Smooth muscle cell of bladder (primary cell): ENCODE measurements at places on chromosomes 11 and 22. TPM values are rescaled to one million over a fixed set of nuclear protein-coding genes. Genes with fewer than 3 reads are reported as not detected.

BACE1 gene
- total RNA-seq, result 18.1 and 24.4 TPM in 2 replicates

ASRGL1 gene
- 0.28 and 0.37 TPM in 2 replicates for total RNA-seq

PGR gene
- total RNA-seq, result under 0.01 TPM in 2 replicates

ACTN3 gene
- total RNA-seq, result 0.14 and 0.18 TPM in 2 replicates

HBD gene
- not detected in 2 replicates for total RNA-seq

OR8A1 gene
- not detected in 2 replicates for total RNA-seq

RFPL2 gene
- total RNA-seq, result not detected in 2 replicates

DDTL gene
- 0.85 and 0.92 TPM in 2 replicates for total RNA-seq

KMT2A gene
- 12.8 and 14.1 TPM in 2 replicates for total RNA-seq

APOL5 gene
- not detected in 2 replicates for total RNA-seq

KCTD21 gene
- total RNA-seq, result 4.1 and 6.9 TPM in 2 replicates

TTC17 gene
- total RNA-seq, result 70.3 and 72.7 TPM in 2 replicates

CHST1 gene
- 0.14 and 0.37 TPM in 2 replicates for total RNA-seq

MMP13 gene
- total RNA-seq, result not detected in 2 replicates

OR6T1 gene
- total RNA-seq, result not detected in 2 replicates

ANO3 gene
- 0.28 and 0.55 TPM in 2 replicates for total RNA-seq

LMNTD2 gene
- 0.28 TPM in 2 replicates for total RNA-seq

SLC22A6 gene
- total RNA-seq, result not detected in 2 replicates

OSBP gene
- total RNA-seq, result 27.6 and 29.7 TPM in 2 replicates

DBX1 gene
- total RNA-seq, result not detected in 2 replicates

SOX6 gene
- 0.18 and 1.00 TPM in 2 replicates for total RNA-seq

PGA4 gene
- not detected in 2 replicates for total RNA-seq

ADM gene
- total RNA-seq, result 177 and 267 TPM in 2 replicates

CRACR2B gene
- total RNA-seq, result 0.14 and 0.65 TPM in 2 replicates

LRRC74B gene
- not detected in 2 replicates for total RNA-seq

TENM4 gene
- 5.0 and 16.4 TPM in 2 replicates for total RNA-seq

SCGB1A1 gene
- total RNA-seq, result not detected in 2 replicates

HEPHL1 gene
- 0.14 TPM in 1 of 2 replicates, not detected in the other for total RNA-seq

APOL1 gene
- total RNA-seq, result 30.2 and 44.3 TPM in 2 replicates

SLC25A22 gene
- 6.5 and 12.3 TPM in 2 replicates for total RNA-seq

CCDC81 gene
- total RNA-seq, result 0.55 and 0.85 TPM in 2 replicates

MMP11 gene
- total RNA-seq, result 9.2 and 19.8 TPM in 2 replicates

DEUP1 gene
- not detected in 2 replicates for total RNA-seq

APLNR gene
- not detected in 2 replicates for total RNA-seq

MYRF gene
- under 0.01 and 0.65 TPM in 2 replicates for total RNA-seq

OR51A4 gene
- total RNA-seq, result not detected in 2 replicates

PRSS23 gene
- 150 and 252 TPM in 2 replicates for total RNA-seq

SLC37A4 gene
- total RNA-seq, result 6.0 and 7.3 TPM in 2 replicates

LDHAL6A gene
- total RNA-seq, result not detected in 2 replicates

SLC22A12 gene
- not detected in 2 replicates for total RNA-seq

MAFF gene
- total RNA-seq, result 10.5 and 19.9 TPM in 2 replicates
